ENCODE measurements at places on chromosomes 6 and 20.

GRCh38 chr6:1915226-1915625 is 305.5 kb downstream of the FOXC1 start:
- no peak for DNase-seq

DNA sequence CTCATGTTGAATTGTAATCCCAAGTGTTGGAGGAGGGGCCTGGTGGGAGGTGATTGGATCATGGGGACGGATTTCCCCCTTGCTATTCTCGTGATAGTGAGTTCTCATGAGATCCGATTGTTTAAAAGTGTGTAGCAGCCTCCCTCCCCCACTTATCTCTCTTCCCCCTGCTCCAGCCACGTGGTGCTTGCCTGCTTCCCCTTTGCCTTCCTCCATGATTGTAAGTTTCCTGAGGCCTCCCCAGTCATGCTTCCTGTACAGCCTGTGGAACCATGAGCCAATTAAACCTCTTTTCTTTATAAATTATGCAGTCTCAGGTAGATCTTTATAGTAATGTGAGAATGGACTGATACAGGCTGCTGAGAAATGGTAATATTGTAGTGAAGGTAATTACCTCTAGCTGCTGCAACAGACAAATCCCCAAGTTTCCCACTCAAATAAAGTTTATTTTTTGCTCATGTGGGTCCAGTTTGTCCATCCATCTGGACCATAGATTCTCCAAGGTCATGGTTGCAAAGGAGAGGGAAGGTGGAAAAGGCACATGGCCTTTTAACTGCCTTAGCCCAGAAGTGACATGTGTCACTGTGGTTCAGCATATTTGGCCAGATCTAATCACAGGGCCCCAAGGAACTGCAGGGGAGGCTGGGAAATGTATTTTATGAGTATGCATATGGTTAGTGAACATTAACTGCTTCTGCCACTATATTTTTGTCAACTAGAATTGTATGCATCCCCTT is 89.2 kb downstream of the TRMT11 start:
- DNase-seq: no peak

- no peak for DNase-seq
Measured at GRCh38 chr20:7692478-7692877, 247.8 kb downstream of the HAO1 start.

DNA sequence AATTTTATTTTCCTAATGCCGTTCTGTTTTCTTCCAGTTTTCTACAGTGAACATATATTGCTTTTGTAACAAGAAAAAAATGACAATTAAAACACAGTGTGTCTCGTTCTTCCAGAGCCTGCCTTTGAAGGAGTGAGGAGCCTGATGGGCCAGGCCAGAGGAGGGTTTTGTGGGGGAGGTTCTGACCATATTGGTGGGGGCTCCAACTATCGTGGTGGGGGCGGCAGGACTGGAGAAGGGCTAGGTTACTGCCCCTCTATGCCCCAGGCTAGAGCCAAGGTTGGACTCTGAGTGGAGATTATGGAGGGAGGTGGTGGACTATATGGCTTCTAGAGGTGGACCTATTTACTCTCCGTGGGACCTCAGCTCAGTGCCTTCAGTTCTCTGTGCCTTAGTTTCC is 24.0 kb downstream of the DLGAP4 start:
- no peak for DNase-seq

- DNase-seq: no peak
Measured at GRCh38 chr6:69673298-69673697, 123.5 kb downstream of the LMBRD1 start.

DNA sequence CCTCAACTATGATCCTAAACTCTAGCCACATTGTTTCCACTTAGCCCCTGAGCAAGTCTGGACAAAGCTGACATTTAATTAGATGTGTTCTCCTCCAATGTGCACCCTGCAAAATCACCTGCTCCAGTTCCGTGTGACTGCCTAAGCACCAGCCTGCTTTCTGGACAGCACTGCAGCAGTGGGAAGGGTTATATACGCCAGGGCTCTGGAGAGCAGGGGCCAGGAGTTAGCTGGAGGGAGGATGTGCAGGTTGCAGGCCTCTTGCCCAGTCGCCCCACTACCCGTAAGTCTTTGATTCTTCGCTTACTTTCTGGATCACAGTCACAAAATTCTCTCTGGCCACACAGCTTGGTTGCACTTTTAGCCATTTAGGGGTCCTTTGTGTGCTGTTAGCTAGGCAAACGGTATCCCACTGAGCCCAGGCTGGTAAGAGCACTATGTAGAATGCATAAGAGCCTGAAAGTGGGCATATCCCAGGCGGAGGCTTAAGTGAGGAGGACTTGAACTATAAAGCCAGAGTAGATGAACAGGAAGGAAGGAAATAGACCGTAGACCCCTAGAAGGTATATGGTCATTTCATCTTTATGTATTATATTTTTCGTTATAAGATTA is 10.7 kb upstream of the PLEKHG1 start:
- no peak for DNase-seq

DNA sequence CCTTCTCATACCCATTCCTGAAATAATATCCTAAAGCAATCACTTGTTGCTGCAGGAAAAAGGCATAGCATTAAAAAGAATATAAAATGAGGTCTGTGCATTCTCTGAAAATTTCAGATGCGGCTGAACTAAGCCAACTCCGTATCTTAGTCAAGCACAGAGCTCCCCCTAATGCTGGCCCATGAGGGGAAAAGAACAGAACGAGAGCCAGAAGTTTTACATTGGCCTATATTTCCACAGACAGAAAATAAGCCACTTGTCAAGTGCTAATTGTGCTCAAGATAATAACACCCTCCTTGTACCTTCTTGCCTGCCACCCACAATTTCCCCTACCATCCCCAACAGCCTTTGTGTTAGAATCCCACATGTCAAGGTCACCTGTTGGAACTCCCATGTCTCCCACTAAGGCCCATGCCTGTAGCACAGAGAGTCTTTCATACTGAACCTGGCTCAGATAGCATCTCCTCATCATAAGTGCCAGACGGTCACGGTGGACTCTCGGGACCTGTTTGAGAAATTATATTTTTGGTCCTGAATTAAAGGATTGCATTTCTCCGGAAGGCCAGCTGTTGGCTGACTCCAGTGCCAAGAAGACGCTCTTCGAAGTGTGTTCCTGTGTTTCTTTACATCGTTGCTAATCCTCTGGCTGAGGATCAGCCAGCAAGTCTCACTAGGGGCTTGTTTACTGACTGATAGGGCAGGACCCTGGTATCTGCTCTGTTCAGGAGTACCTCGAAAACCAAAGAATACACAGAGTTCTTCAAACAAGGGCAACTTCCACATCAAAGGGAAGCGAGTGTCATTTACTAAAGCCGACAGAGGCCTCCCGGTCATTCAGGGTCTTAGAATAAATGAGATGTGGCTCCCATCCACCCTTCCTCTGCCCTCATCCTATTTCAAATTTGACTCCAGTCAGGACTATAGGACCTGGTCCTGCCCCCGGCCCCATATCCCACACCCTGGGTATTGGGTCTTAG is 183.4 kb upstream of the FBXL4 start:
- no peak for DNase-seq

GRCh38 chr20:44941120-44941691 is 19.0 kb downstream of the TOMM34 start:
- DNase-seq: no peak

GRCh38 chr20:22977047-22977785 is 57.9 kb upstream of the SSTR4 start:
- DNase-seq: no peak

- DNase-seq: no peak
Measured at GRCh38 chr20:60132162-60132826, 174.1 kb downstream of the CDH26 start.

GRCh38 chr6:88913471-88913870 is 49.9 kb downstream of the RNGTT start:
- no peak for DNase-seq

- no peak for DNase-seq
Measured at GRCh38 chr20:62519826-62520225, 44.0 kb upstream of the GATA5 start.

GRCh38 chr6:11810854-11811643 is 32.4 kb upstream of the ADTRP start:
- DNase-seq: no peak

DNA sequence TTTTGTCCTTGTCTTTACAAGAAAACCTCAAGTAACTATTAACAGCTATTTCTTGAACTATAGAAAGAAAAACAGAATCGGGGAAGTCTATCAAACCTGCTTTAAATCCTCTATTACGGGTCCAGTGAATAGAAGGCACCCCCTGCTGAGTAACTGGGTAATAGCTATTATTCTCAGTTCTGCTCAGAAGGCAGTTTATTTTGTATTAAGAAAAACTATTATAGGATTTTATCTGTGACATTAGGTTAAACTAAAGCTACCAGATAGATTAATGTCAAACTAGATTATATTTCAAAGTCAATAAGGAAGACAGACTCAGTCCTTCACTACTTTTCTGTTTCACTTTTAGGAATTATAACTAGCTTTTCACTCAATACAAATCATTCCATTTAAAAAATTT is 93.7 kb downstream of the DST start:
- no peak for DNase-seq

GRCh38 chr20:17952692-17953684 is 15.6 kb downstream of the SNX5 start:
- no peak for DNase-seq

GRCh38 chr20:2836035-2836434 is 4.4 kb downstream of the PCED1A start:
- no peak for DNase-seq

GRCh38 chr6:46411456-46412197 is 79.6 kb downstream of the RCAN2 start:
- DNase-seq: no peak

- no peak for DNase-seq
Measured at GRCh38 chr6:44309631-44310030, 3.5 kb downstream of the AARS2 start.

GRCh38 chr6:55108134-55109130 is 65.9 kb upstream of the HCRTR2 start:
- DNase-seq: peak; percentile 13

- DNase-seq: no peak
Measured at GRCh38 chr6:118787724-118788423, 106.1 kb upstream of the ASF1A start.

- no peak for DNase-seq
Measured at GRCh38 chr6:47669684-47670513, 28.5 kb upstream of the ADGRF4 start.

DNA sequence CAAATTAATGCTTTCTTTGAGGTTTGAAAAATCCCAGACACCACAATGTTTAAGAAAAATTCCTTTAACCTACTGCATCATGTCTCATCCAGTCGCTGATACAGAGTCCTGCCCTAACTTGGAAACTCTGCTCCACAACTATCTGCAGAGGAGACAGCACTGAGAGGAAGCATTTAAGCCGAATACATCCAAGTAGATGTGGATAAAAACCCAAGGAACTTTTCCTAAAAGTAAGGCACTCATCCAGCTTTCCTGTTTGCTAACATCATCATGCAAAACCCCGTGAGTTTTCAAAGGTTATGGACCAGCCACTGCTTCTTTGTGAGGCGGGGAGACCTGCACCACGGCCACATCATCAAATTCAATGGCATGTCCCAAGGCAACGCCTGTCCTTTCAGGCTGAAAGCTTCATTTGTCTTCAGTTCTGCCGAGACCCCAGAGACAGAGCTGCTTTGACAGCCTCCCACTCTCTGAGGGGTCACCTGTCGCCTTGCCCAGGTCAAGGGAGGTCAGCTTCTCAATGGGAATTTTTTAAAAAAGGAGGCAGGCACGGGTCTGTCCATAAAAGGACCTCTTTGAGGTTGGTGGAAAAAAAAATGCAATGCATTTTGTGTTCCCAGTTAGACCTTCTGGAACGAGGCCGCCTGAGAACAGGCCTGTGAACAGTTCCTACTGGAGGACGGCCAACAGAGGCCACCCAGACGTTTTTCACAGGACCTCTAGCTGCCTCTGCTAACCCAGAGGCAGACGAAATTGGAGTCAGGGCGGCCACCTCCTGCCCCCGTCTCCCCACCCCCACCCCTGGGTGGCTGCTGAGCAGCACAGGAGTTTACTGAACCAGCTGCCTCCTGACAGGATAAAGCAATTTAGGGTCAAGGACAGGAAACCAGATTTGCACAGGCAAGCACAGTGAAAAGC is 142.5 kb upstream of the HDDC2 start:
- DNase-seq: no peak

DNA sequence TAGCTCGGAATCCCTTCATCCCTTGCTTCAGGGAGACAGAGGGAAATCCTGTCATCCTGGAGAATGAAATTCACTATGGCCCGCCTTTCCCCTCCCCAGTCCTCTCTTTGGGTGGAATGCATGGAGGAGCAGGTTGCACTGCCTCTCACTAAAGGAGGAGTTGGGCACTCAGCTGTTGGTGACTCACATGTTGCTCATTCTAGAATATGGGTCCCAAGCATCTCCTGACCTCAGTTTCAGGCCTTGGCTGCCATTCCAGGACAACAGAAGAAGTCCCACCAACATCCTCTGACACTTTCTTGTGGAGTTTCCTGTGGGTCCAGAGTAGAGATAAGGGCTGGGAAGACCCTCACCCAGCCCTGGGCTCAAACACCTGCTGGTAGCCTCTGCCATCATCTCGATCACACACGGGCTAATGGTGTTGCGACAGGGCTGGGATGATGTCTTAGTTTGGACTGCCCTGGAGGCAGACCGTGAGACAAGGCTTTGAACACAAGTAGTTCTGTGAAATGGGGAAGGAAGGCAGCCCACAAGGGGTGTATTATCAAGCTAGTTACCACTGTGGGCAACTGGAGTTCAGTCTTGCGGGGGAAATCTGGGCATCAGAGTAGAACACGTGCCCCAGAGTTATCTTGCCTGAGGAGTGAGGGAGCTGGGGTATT is 52.4 kb upstream of the RNF24 start:
- DNase-seq: no peak

DNA sequence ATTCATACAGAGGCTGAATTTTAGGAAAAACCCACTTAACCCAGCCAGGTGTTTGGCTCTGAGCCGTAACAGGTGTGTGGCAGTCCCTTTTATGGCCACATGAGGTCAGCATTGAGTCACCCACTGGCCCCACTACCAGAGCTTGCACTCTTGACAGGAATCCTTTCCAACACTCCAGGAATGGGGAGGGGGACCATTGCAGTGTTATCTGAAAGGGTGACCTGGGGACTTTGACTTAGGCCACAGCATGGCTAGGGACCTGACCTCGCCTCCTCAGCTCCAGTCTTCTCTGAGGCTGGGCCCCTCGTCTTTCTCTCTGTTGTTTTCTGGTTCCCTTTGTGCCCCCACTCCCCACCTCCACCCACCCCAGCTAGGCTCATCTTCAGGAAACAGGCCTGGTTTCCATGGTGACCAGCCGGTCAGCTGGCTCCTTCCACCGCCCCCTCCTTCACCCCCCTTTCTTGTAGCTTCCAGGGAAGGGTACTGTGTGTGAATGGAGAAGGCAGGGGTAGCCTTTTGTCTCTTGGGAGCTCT is 2.1 kb upstream of the TMEM151B start:
- no peak for DNase-seq

GRCh38 chr20:34200023-34200422 is 41.2 kb upstream of the ASIP start:
- no peak for DNase-seq

DNA sequence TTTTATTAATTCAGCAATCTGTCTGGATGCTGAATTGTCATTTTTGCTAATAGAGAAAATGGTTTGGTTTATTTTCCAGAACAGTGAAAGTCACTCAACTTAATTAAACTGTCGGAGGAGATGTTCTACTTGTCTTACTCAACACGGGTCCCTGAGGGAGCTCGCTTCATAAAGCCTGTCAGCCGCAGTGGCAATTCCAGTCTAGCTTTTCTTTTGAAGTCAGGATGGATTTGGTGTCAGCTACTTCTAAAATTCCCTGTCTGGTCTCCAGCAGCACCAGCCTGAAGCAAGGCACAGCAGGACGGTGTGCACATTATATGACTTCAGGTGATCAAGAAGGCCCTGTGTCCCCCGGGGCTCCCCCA is 261.5 kb downstream of the SLC24A3 start:
- DNase-seq: no peak

GRCh38 chr20:25459111-25459830 is 51.8 kb downstream of the GINS1 start:
- no peak for DNase-seq

GRCh38 chr6:118708744-118709143 is 57.4 kb upstream of the CEP85L start:
- DNase-seq: no peak

Measured in H1 (cell line).